ENCODE measurements at places on chromosomes 2 and 18.

- ATAC-seq = no peak
Measured at GRCh38 chr18:46461993-46462392, 195.0 kb downstream of the LOXHD1 start.

- no peak for ATAC-seq
Measured at GRCh38 chr2:48733067-48733503, 22.4 kb downstream of the LHCGR start.

GRCh38 chr2:233412405-233412804 is 58.1 kb downstream of the DGKD start:
- ATAC-seq = no peak

DNA sequence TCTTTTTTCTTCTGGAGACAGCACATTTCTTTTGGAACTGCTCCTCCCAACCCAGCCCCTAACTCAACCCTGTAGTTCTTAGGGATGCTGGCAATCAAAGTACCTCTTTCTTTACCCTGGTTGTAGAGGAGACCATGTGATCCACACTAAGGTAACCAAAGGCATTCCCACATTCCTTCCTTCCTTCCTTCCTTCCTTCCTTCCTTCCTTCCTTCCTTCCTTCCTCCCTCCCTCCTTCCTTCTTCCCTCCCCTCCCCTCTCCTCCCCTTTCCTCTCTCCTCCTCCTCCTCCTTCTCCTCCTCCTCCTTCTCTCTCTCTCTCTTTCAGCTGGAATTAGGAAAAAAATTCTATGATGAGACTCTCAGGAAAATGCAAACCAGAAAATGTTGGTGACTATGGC is 13.8 kb upstream of the RAPH1 start:
- no peak for ATAC-seq

DNA sequence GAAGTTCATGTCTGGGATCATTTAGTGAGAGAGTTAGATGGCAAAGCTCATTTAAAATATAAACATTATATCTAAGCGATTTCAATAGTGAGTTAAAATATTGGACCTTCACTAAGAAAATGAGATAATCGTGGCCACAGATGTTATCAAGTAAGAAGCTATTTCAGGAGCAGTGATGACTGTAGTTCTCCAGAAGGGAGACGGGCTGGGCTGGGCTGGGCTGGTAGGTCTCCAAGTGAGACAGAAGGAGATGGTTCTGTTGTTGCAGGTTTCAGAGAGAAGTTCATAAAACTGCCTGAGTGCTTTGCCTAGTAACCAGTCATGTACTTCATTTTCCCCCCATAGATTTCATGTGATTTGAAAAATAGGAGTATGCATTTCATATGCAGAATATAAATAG is 130.1 kb upstream of the DAPL1 start:
- ATAC-seq = no peak

GRCh38 chr18:45328811-45329210 is 286.5 kb upstream of the SLC14A2 start:
- no peak for ATAC-seq

DNA sequence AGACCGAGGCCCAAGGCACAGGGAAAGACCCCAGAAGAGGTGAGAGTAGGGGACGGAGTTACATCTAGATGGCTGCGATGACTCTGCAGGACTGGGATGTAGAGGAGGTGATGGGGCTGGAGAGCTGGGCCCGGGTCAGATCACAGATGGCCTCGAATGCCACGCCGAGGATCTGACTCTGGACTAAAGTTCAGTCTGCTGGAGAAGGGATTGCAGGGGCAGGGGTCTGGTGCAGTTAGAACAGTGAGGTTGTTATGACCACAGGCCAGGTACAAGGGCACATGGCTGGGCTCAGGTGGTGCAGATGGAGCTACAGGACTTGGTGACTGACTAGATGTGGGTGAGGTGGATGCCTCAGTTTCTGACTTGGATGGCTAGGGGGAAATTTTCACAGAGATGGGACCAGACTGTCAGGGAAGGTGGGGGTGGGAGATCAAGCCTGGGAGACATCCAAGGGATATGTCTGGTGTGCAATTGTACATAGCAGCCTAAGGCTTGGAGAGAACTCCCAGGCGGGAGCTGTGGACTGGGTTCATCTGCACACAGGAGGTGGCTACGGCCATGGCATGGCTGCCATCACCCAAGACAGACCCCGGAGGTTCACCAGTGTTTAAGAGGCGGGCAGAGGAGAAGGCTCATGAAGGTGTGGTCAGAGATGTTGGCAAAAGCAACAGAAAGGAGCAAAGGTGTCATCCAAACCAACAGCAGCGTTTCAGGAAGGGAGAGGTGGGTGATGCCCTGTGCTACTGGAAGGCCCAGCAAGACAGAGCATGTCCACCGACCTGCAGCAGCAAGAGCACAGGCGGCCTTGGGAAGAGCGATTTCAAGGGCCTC is 66.9 kb downstream of the CIB4 start:
- no peak for ATAC-seq

DNA sequence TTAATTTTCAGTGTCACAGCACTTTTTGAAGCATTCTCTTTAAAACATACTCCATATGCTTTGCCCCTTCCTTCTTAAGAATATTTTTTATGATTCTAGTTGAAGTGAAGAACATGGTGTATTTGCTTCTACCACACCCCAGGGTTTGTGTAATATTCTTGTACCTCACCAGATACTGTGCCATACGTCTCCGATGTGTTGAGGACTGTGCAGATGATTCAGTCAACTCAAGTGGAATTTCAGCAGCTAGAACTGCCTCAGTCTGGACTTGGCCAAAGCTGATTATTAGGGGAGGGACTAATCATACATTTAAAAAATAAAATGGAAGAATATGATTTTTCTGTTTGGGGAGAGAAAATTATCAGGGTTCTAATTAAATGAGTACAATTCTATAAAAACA is 115.7 kb downstream of the MYO1B start:
- no peak for ATAC-seq

DNA sequence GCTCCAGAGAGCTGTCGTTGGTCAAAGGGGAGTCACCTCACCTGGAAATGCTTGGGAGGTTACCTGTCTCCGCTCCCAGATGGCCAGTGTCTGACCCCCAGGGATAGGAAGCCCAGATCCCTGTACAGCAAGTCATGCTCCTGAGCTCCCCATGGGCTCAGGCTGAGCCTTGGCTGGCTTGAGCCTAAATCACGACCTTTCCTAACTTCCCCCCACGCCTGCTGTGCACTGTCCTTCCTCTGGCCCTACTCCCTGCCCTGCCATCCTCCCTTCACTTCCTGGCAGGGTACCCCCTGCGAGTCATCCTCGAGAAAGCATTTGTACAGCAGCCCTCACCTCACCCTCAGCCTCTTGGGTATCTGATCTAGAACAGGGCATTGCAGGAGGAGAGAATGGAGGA is 9.2 kb upstream of the HDAC4 start:
- no peak for ATAC-seq

- ATAC-seq = peak; percentile 84
Measured at GRCh38 chr2:17475286-17475685, 43.0 kb downstream of the RAD51AP2 start.

All from esophagus mucosa (tissue), 1 donor.